ENCODE measurements at places on chromosomes 7 and 10. TPM values are rescaled to one million over a fixed set of nuclear protein-coding genes. Genes with fewer than 3 reads are reported as not detected.

The FOXI2 gene
- 1.5 TPM for polyA plus RNA-seq

The DCLRE1C gene
- 14.6 TPM for polyA plus RNA-seq

The TAS2R41 gene
- polyA plus RNA-seq = not detected

The KCNH2 gene
- 14.1 TPM for polyA plus RNA-seq

- DNase-seq = no peak
Observed at GRCh38 chr7:18829858-18830285, 287.6 kb downstream of the TWIST1 start.

- DNase-seq = no peak
Observed at GRCh38 chr7:134448356-134449229, 10.3 kb downstream of the AKR1B1 start.

Measured in right renal cortex interstitium (tissue), 3 donors.